ENCODE measurements at places on chromosomes 2 and 18.

GRCh38 chr2:25215232-25215631 is 46.9 kb upstream of the POMC start:
- no peak for DNase-seq

GRCh38 chr18:58762781-58763171 is 91.5 kb downstream of the MALT1 start:
- no peak for DNase-seq

DNA sequence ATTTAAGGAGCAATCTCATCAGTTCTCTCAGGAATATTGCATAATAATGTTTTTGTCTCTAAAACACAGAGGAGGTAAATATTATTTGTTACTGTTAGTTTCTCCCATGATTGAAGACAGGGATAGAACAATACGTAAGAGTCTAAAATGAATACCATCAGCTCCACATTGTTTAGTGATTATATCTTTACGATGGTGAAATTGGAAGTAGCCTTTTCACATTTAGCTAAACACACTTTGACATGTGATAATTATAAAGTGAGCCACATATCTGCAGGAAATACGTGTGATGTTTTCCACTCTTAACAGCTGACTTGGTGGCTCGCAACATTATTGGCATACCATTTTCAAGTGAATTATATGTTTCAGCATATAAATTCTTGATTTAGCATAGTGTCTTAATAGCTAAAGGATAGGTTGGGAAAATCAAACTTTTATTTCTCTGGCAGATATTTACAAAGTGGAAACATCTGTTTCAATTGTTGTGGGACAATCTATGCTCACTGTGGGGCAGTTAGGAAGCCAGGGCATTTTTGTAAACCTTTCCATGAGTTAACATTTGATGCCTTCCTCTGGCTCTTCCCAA is 208.1 kb upstream of the RASGRP3 start:
- DNase-seq: no peak

- no peak for DNase-seq
These were observed 9.5 kb upstream of the MYL1 start for GRCh38 chr2:210324458-210324857.

DNA sequence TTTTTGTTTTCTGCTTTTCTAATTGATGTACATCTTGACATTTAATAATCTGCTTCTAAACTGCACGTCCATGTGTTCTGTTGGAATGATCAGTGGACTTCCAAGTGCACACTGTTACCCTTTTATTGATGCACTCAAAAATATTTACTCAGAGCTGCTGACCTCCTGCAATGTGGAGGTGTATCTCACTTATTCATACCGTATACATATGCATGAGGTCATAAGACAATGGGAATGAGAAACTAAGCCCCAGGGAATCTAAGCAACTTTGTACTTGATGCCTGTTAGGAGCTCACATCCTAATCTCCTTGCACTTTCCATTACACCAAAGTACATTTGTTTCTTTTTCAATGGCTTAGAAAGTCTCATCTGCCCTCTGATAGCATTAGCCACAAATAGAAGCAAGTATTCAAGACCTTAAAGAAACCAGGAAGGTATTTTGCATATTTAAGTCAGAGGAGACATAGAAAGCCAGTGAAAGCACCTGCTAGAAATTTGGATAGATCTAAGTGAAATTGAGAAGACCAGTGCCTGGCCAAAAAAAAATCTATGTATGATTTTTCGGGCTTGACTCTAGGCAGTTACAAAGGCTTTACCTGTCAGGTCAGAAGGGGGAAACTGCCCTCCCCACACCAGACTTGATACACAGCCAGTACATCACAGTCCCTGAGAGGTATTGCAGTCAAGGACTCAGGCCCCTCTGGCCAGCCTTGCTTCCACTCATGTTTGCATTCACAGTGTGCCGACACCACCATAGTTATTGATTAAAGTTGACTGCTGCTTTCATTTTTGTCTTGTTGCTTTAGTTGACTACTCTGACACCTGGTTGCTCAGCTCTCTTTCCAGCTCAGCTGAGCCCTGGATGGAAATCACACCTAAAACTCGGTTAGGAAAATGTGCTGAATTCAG is 391.7 kb upstream of the CYRIA start:
- no peak for DNase-seq

DNA sequence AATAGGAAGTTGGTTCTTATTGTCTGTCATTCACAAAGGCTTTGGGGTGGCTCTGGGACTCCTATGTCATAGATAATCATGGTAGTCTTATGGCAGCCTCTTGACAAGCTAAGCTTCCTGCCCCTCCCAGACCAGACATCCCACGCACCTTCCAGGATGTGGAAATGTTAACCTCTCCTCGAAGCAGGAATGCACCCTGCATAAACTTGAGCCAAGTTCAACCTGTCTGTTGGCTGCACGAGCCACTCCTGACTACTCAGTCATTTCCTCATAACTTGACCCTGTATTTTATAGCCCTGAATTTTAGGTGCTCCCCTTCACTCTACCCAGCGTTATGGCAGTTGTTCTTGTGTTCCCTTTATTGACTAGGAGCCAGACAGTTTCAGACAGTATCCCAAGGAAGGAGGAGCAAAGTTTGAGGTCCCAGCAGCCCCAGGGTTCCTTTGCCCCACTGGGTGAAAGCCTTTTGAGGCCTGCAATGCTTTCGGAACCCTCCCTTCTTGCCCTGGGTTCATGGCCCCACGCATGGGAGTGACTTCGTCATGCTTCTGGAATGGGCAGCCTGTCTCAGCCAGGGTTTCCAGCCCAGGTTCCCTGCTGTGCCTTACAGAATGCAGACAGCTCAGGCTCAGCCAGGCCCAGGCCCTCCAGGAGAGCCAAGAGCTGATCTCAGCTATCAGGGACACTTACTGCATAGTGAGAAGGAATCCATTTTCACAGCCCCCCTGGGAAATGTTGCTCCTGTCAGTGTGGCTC is 15.6 kb upstream of the INO80C start:
- no peak for DNase-seq

- DNase-seq: no peak
These were observed 972 bp downstream of the RSAD2 start for GRCh38 chr2:6878549-6878948.

DNA sequence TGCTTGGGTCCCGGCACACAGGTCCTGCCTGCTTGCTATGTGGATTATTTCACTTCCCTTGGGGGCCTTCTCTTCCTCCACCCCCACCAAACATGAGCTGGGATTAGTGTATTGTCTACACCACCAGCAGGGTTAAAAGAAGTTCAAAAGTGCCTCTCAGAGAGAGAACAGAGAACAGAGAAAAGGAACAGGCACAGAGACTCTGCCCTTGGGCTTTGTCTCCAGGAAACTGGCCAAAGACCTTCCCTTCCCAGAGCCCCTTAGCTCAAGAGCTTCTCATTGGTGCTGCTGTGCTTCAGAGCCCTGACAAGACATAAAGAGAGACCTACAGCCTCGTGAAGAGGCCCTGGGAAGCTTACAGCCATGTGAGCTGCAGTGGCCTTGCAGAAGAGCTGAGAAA is 7.1 kb upstream of the FIGLA start:
- no peak for DNase-seq

GRCh38 chr2:41764131-41764530 is 283.7 kb upstream of the PKDCC start:
- no peak for DNase-seq

DNA sequence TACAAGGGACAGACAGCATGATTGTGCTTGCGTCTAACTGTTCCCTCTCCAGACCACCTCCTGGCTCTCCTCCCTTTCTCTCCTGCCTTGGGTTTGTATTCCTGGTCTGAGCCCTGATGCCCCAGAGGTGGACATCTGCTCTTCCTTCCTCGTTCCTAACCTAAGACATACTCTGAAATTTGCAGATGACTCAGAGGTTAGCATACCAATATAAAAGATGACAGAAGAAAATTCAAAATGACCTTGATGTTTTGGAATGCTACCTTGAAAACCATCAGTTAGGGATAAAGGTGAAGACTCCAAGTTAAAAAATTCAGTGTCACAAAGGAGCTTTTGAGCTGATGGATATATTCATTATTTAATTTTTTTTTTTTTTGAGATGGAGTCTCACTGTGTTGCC is 12.9 kb downstream of the SMYD1 start:
- DNase-seq: no peak

- no peak for DNase-seq
These were observed 12.5 kb downstream of the BOK start for GRCh38 chr2:241570961-241571581.

- DNase-seq: no peak
These were observed 201.4 kb upstream of the CYP26B1 start for GRCh38 chr2:72349016-72349415.

DNA sequence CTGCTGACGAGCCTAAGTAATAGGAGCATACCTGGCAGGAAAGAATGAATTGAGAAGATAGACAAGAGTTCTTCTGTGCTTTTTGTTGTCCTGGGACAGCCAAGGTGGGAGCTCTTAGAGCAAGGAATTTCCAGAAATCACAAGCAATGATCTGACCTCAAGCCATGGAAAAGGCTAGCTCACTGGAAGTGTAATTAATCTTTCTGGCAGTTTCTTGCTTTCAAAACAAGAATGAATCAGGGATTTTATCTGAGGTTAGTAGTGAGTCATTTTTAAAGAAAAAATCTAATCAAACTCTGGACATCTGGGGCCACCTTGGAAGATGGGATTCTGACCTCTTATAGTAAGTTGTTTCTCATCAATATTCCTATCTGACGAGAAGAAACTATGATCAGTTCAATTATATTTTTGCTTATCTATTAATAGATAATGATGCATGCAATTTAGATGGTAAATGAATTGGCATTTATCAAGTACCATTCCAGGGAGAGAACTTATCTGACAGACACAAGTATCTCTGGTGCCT is 98.0 kb downstream of the ADCYAP1 start:
- no peak for DNase-seq

- no peak for DNase-seq
These were observed 156.0 kb downstream of the TANC1 start for GRCh38 chr2:159124441-159124911.

DNA sequence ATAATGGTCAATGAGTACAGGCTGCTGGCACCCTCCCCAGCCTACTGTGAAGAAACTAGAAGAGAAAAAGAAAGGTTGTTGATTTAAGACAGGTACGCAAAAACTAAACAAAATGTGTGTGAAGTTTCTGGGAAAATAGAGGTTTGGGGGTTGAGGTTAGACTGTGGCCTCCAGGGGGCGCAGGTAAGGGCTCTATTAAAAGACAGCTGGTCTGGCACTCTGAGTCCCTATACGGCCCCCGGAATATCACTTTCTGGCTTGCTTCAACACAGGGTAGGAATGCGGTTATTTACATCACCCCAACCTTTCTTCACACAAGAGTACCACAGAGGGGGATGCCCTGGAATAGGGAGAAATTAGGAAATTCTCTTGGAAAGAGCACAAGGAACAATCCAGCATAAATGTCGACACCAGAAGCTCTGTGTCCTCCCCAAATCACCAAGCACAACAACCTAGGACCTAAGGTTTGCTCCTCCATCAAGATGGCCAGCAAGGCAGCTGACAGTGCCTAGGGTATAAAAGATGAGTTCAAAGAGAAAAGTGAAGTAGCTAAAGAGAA is 480.8 kb upstream of the KLHL29 start:
- DNase-seq: no peak

GRCh38 chr2:44623622-44624351 is 262.0 kb downstream of the CAMKMT start:
- DNase-seq: no peak

- no peak for DNase-seq
These were observed 391.6 kb upstream of the HS6ST1 start for GRCh38 chr2:128710242-128710641.

DNA sequence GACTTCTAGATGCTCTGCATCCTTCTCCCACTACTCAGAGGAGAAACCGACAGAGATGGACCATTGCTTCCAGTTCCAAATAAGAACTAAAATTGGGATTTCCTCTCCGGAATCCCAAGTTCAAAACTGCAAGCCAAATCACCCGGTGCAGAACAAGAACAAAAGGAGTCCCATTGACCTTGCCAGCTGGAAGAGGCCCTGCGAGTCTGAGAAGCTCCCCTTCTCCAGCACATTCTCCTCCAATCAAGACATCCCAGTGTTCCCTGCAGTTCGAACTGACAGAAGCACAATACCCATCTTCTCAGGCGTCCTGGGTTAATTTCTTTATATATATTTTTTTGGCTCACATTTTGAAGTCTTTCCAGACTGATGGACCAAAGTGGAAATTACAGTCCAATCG is 195.3 kb upstream of the MEIS1 start:
- no peak for DNase-seq

- DNase-seq: no peak
These were observed 53.9 kb upstream of the CYTIP start for GRCh38 chr2:157497638-157498314.

DNA sequence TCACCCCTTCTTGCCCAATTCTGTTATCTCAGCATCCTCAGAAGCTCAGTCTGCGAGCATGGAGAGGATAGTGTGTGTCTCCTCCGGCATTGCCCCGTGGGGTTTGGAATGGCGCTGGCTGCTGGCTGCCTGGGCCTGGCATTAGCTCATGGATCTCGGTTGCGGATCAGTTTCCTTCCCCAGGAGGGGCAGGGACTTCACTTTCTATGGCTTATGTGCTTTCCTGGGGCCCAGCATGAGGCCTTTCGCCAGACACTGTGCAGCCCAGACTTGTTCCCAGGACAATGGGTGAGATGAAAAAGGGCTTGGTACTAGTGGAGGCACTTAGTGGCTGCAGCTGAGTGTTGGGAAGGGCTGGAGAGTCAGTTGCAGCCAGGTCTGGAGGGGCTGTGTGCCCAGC is 143.3 kb downstream of the GLI2 start:
- no peak for DNase-seq

DNA sequence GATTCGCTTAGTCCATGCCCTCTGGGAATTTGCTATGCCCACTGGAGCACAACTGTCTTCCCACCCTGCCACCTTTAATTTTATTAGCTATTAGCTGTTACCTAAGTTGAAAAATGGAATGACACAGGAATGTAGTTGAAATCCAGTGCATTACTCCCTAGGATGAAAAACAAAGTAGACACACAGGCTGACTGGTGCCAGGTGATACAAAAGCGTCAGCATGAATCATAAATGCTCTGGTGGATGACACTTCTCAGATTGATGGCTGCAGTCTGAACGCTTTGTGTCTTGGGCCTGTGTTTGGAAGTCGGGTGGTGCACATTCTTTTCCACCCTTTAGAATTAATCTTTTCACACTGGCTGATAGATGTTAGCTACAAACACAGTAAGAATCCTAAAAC is 802.0 kb downstream of the DCC start:
- no peak for DNase-seq

GRCh38 chr18:51390702-51391101 is 193.2 kb upstream of the MEX3C start:
- DNase-seq: no peak

- no peak for DNase-seq
These were observed 86.6 kb upstream of the ZFP36L2 start for GRCh38 chr2:43312755-43313641.
